Left renal cortex interstitium (tissue), 4 donors: ENCODE measurements at places on chromosomes 5 and 9. TPM values are rescaled to one million over a fixed set of nuclear protein-coding genes. Genes with fewer than 3 reads are reported as not detected.

DNA sequence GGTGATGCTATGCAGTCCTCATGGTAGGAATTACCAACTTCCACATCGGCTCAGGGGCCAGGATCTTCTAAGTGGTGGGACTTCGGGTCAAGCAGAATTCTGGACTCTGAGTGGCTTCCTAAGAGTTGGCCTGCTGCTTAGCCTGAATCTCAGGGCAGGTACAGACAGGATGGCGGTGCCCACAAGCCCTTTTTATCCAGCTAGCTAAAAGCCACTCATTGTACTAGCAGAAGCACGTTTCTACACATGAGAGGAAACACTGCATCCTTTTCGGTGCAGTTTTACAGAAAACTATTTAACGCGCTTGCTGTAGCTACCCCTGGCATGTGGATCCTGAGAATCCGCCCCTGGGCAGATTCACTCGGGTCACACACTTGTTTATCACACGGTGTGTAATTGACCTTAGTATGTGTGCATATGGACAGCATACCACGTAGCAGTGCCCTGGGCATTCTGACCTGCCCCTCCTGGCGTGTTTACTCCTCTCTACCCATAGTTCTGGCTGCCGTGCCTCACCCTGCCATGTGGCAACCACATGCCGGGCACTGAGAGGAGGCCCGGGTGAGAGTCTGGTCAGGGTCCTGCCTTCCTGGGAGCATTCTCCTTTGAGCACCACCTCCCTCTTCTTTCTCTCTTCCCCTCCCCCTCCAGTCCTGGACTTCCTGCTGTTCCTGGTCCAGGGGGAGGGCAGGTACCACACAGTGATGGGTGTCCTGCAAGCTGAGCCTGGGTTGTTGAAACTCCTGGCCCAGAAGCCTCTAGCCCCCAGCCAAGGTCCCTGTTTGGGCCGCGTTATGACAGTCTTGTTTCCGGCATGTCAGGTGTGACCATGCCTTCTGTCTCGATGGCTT is 65.9 kb downstream of the DAB2IP start:
- DNase-seq: no peak

The NME5 gene
- 25.0 TPM for polyA plus RNA-seq

The FOXE1 gene
- polyA plus RNA-seq: not detected

The CCDC180 gene
- 27.8 TPM for polyA plus RNA-seq

DNA sequence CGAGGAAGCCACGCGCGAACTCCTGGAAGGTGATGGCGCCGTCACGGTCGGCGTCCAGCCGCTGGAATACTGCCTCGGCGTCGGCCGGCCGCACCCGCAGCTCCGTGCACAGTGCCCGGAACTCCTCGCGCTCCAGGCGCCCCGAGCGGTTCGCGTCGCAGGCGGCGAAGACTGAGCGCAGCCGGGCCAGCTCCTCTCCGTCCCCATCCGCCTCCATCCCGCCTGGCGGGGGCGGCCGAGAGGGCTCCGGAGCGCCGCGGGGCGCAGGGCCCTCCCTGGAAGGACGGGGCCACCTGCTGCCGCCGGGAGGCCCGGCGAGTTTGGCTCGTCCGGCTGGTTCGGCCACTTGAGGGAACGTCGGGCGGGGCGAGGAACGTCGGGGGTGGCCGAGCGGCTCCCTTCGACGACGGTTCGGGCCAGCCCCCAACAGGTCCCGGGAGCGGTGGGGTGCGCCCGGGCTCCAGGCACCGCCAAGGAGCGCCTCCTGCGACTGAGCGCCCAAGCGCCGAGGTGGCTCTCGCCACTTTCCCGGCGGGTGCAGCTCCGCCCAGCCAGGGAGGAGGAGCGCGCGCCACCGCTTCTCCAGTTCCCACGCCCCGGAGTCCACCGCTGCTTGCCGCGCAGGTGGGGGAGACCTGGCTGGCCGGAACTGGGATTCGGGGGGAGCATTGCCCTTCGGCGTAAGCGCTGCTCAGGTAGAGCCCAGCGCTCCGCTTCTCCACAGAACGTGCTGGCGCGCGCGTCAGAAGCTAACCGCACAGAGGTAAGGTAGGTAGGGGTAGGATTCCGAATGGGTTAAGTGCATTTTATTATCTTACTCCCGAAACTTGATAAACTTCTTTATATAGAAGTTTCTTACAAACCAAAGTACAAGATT is at the start of gene RASEF:
Gene RASEF (minus strand): TSS at position 492 of the 877 bp plus-strand sequence. CDS start 275 bp downstream, at position 217.
- peak; percentile 34 for DNase-seq

GRCh38 chr5:179798771-179799643 is 5.2 kb downstream of the LTC4S start:
- no peak for DNase-seq

GRCh38 chr9:109171926-109172325 is 4.9 kb upstream of the FRRS1L start:
- no peak for DNase-seq

GRCh38 chr9:111898331-111899096 is 1.9 kb downstream of the UGCG start:
- no peak for DNase-seq

DNA sequence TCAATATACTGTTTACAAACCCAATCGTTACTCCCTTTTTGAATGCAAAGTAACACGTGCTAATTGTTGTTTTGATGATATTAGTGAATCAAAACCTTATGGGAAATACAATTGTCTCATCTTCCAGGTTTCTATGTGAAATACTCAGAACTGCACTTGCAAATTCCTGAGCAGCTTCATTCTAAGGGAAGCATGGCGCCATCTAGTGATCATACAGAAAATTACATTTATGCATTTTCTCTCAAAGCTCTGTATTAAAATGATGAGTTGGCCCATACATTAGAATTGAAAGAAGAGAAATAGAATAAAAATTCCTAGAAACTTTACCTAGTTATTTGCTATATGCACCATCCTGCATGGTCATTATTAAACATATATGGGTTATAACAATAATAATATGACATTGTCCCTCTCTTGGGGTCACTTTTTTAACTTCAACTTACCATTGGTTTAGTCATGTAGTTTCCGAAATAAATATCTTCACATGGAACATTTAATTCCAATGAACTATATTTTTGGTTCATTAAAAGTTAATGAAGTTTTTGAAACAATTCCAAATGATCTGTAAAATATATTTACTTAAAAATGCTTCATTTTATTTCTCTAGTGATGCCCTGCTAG is 220.0 kb downstream of the PDE4D start:
- DNase-seq: no peak

The HEMGN gene
- 2.5 TPM for polyA plus RNA-seq

- no peak for DNase-seq
Observed at GRCh38 chr5:154178661-154179060, 11.9 kb upstream of the GALNT10 start.

The PTGDS gene
- 34.0 TPM for polyA plus RNA-seq

- no peak for DNase-seq
Observed at GRCh38 chr5:149054416-149054815, 8.4 kb downstream of the SH3TC2 start.

The TLX3 gene
- polyA plus RNA-seq: not detected

DNA sequence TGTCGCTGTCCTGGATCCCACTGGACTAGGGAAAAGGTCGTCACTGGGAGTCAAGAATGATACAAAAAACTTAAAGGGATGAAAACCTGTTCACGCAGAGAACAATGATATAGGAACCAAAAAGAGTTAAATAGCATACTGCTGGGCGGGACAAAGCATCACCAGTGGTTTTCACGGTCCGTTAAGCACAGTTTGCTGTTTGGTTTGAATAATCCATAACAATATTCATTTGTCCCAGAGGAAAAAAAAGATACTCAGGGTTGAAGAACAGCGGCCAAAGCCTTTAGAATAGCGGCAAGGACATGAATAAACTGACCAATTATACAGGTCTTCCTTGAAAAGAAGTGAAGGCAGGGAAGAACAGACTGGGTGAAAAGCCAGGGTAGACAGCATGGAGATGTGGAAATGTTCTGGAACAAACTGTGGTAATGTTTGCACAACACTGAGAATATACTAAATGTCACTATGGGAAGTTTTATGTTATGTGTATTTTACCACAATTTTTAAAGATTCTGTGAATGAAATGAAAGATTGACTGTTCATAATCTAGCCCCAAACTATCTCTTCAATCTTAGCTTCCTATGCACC is 60.8 kb downstream of the MTMR12 start:
- no peak for DNase-seq

The RPS23 gene
- 2,161 TPM for polyA plus RNA-seq

The MEF2C gene
- polyA plus RNA-seq: 55.0 TPM
